Astrocyte of the spinal cord (primary cell): ENCODE measurements at places on chromosomes 5 and 9.

DNA sequence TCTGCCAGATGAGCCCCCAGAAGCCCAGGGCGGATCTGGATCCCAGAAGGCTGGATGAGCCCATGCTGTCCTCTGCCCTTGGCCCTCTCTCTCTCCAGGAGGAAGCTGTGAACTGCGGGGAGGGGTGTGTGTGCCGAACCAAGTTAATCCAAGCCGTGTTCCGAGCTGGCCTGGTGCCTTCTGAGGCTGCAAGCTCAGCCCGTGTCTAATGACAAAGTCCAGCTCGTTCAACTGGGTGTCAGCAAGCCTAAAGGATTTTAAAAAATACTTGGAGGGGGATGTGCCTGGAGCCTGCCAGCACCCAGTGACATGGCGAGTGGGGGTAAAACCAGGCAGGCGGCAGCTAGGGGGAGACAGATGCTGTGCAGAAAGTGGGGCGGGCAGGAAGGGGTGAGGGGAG, 8.0 kb downstream of the STC2 start:
- DNase-seq = no peak

- no peak for DNase-seq
Measured at GRCh38 chr5:39195198-39195826, 24.1 kb downstream of the FYB1 start.

GRCh38 chr5:58182287-58182841, 277.5 kb downstream of the PLK2 start:
- DNase-seq = no peak

- DNase-seq = peak; percentile 44
Measured at GRCh38 chr5:110414360-110414759, 312.1 kb downstream of the TMEM232 start.

- DNase-seq = no peak
Measured at GRCh38 chr5:138186002-138186447, 7.1 kb downstream of the KIF20A start.

GRCh38 chr9:33719581-33720374, 75.6 kb upstream of the PRSS3 start:
- no peak for DNase-seq

DNA sequence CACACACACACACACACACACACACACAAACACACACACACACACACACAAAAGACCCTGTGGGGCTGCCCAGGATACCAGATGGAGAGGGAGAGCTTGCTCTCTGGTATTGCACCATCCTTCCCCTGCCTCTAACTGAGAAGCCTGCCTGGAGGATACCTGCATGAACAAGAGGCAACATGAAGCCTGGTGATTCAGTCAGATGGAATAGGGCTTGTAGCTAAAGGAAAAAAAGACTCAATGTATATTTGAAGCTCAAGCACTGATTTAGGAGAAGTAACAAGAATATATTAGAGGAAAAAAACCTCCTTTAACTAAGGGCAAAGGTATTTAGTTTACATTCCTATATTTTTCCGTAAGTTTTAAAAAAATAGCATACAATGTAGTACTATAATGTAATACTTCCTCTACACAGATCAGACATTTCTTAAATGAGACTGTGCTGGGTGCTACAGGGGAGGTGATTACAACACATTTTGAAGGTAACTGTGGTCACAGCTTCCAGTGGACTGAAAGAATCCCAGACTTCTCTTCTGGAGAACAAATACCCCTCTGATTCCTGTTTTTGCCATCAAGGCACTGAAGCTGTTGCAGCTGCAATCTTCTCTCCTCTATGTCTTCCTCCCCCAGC, 169.3 kb downstream of the DCP2 start:
- peak; percentile 25 for DNase-seq

DNA sequence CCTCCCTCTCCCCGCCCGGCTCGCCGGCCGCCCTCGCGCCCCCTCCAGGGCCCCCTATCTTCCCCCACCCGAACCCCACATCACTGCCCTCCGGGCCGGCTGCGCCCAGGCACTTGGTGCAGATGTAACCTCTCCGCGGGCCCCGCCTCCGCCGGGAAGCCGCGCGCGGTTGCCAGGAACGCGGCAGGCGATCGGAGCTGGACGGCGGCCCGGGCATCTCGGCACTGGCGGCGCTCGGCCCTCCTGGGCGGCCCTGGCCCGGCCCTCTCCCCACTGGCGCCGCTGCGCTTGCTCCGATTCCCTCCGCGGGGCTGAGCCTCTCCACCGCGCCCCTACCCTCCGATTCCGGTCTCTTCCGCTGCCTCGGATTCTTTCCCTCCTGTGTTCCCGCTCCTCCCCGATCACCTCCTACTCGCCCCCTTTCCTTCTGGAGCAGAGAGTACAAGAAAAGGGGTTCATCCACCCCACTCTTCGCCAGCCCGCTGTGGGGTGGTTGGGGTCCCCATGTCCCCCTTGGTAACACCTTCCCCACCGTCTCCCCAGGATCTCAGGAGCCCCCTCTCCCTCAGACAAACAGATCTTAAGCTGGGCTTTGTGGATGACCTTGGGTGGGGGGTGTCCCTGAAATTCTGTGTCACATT, 70.6 kb downstream of the C9orf50 start:
- DNase-seq = peak; percentile 89

DNA sequence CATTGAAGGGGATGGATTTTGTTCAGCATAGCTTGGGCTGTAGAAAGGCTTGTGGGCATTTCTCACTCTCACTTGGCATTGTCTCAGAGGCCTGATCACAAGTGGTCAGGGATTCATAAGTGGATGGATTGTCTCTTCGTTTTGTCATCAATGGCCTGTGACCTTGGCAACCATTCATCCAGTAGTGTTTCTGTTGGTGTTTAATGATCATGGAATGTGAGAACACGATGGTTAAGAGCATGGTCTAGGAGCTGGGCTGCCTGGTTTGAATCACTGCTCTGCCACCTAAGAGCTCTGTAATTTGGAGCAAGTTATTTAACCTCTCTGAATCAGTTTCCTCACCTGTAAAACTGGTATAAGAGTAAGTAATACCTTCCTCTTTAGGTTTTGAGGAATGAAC, 430.1 kb upstream of the MEF2C start:
- peak; percentile 84 for DNase-seq

DNA sequence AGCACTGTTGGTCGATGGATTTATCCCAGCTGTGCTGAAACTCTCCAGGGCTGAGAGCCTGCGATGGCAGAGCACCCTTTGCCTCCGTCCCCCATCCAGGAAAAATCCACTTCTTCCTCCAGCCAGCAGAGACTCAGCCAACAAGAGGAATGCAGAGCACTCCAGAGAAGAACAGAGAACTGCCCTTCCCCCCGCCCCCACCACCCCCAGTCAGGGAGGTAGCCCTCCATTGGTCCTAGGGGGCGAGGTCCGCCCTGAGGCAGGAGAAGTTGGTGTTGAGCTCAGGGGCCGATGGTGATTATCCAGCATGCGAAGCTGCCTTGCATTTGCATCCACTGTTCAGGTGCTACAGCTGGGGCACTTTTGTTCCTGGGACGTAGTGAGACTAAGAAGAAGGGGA, 9.0 kb downstream of the TLX3 start:
- no peak for DNase-seq
